CD4-positive, alpha-beta T cell treated with Interleukin-12 subunit alpha and Interleukin-12 subunit beta, for 1 hour (primary cell): ENCODE measurements at places on chromosomes 12 and 14.

DNA sequence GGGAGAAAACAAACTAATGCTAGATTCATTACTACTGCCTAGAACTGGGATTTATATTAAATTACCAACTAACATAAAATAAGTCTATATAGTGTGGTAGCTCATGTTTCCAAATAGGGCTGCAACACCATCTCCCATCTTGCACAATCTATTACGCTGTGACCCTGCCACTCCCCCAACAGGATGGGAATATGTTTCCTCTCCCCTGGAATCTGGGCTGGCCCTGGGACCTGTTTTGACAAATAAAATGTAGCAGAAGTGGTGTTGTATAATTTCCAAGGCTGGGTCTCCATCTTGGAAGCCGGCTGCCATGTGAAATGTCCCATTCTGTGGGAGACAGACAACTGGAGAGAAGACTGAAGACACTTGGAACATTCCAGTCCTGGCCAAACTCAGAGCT lies 45.6 kb upstream of the FERMT2 start:
- DNase-seq = no peak

DNA sequence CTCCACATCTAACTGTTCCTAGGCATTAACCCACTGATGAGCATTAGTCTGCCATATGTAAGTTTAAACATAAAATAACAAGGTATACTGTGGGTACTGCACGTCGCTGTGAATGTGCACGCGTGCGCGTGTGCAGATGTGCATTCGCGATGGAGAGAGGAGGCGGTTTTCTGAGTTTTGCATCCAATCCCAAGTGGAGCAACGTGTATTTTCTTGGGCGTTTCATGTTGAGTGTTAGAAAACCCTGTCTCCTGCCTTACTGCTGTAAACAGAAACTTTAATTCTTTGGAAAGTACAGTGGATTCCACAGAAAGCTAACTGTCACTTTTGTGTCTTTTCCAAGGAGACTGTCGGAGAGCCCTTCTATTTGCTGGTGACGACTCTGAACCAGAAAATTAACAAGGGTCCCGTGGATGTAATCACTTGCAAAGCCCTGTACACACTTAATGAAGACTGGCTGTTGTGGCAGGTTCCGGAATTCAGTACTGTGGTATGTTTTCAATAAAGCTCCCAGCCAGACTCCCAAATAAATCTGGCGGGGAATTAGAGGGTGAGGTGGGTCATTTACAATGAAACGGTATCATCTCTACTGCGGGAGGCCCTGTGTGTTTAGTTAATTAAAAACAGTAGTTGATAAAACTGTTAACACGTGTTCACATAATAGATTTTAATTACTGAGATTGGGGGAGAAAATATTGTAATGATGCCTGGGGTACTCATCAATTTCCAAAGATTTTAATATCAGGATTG lies 116.5 kb downstream of the PLXNC1 start:
- no peak for DNase-seq

GRCh38 chr12:110005319-110005973 lies 6.2 kb downstream of the ANKRD13A start:
- DNase-seq = peak; percentile 36

GRCh38 chr14:35819591-35820540 lies 6.3 kb upstream of the BRMS1L start:
- no peak for DNase-seq

GRCh38 chr14:60735416-60735815 lies 855 bp downstream of the MNAT1 start:
- no peak for DNase-seq

DNA sequence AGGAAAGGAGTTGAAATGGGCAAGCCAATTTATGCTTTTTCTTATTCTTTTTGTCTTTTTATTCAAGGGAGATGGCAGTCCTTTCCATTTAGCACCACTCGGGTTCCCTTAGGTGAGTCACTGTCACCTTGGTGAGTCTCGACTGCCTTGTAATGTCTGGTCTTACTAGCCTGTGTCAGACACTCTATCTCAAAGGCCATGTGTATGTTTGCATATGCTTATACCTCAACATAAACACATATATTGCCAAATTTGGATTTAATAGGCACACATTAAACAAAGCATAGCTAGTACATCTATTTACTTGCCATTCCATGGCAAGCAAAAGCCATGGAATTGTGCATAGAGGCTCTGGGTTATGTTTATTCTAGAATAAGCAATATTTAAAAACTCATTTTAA lies 624.9 kb upstream of the FOXG1 start:
- no peak for DNase-seq

DNA sequence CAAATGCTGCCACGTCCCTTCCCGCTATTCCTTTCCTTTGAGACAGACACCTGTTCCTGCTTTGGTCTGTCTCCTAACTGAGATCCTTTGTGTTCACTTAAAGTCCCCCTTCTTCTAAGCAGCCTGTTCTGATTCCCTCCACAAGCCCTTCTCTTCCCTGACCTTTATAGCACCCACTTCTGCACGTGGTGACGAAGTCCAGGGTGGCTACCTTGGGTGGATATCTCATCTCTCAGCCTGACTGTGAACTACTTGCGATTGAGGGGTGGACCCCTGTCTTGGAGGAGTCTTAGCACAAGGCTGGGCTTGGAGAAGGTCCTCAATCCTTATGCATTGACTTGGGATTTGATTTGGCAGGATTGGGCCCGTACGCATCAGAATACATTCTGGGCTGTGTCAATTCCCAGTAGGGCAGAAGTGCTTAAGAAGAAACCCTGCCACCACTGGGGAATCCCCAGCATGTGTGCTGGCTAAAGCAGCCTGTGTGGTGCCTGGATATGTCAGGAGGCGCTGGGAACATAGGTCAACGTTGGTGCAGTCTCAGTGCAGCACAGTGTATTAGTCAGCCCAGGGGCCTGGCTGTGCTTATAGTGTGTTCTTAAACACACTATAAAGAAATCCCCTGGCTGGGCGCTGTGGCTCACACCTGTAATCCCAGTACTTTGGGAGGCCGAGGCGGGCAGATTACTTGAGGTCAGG lies 23.6 kb downstream of the KRT80 start:
- DNase-seq = no peak

- DNase-seq = no peak
Measured at GRCh38 chr12:51071663-51072062, 11.7 kb downstream of the CSRNP2 start.

DNA sequence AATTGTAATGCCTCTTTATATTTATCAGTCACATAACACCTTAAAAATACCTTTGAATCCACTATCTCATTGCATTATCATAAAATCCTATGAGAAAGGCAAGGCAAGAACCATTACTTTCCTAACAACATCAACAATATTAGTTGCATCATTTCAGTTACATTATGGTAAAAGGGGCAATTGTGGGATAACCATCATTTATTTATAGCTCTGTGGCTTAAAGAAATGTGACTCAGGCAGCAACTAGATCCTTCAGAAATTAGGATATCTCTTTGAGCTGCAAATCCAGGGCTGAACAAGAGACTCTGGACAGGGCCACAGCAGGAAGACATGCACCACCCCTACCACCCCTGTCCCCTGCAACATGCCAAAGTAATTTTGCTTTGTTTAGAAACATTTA lies 36.4 kb downstream of the EPS8 start:
- DNase-seq = no peak

- DNase-seq = peak; percentile 16
Measured at GRCh38 chr12:100141666-100141997, 1.0 kb downstream of the BLTP3B start.

DNA sequence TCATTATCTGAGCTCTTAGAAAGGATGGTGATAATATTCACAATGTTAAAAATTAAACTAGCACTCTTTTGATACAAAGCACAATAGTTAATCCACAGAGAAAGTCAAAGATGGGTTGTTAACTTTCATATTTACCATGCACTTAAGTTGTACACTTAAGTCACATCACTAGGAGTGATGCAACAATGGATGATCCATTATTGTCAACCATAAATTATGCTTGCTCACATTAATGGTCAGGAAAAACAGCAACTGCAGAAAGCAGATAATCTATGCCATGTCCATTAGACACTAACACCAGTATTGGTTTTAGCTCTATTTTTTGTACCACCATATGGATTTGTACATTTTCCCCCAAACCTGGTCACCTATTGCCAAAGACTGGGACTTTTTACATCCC lies 195.5 kb downstream of the FOXA1 start:
- DNase-seq = no peak

- no peak for DNase-seq
Measured at GRCh38 chr12:117235261-117235660, 45.0 kb upstream of the FBXO21 start.

- DNase-seq = no peak
Measured at GRCh38 chr14:73392329-73393257, 65.8 kb downstream of the NUMB start.

DNA sequence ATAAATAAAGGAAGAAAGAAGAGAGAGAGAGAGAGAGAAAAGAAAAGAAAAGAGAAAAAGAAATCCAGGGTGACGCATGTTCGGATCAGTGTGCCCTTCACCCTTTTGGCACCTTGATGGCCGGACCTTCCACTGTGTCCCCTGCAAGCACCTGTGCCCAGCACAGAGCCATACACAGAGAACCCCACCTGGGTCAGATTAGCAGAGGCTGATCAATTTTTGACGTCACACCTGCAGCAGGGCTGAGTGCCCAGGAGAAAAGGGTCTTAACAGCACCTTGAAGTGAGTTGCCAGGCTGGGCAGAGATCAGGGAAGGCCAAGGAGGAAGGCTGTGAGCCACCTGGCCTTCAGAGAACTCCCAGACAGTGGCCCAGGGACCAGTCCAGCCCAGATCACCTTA lies 114.4 kb downstream of the CALM1 start:
- no peak for DNase-seq

GRCh38 chr12:83954071-83954789 lies 958.4 kb downstream of the SLC6A15 start:
- DNase-seq = no peak

DNA sequence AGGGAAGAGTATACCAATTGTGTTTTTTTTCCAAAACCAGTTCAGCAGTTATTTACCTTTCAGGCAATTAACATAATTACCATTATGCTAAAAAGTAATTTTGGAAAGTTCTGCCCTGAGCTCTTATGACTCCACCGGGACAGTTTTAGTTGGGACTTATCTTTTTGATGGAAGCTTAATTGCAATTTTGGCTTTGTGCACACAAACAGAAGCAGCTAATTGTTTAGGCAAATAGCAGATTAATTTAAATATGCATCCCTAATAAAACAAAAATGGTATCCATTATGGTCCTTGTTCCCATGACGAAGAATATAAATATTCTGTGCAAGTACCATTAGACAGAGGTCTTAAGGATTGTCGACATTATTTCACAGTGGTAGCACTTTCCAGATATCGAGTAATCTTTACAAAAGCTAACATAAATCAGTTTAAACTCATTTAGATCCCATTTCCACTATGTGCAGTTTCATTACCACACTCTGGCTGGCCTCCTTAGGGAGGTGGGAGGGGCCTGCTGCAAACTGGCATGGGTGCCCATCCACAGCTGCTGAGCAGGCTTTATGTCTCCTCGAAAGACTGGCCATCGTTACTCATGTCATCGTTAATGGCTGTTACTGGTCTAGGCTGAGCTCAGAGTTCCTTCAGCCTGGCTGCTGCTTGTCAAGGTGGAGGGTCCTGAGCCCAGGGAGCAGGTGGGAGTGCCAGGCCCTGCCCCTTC lies 68.2 kb downstream of the FBXW8 start:
- no peak for DNase-seq

DNA sequence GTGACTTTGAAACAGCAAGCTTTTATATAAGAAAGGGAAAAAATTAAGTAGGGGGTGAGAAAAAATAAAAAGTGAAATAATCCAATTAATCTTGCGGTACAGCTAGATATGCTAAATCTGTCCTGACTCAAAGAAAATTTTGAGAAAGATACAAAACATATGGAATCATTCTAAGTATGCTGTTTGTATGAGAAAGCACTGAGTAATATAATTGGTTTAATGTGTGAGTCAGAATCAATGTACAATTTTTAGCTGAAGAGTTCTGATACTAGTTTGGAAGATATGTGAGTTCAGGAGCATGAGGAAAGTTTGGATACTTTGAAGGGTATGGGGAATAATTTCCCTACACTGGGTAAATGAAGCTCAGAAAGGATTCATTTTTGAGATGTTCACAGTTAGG lies 190.9 kb upstream of the RASSF8 start:
- DNase-seq = no peak

DNA sequence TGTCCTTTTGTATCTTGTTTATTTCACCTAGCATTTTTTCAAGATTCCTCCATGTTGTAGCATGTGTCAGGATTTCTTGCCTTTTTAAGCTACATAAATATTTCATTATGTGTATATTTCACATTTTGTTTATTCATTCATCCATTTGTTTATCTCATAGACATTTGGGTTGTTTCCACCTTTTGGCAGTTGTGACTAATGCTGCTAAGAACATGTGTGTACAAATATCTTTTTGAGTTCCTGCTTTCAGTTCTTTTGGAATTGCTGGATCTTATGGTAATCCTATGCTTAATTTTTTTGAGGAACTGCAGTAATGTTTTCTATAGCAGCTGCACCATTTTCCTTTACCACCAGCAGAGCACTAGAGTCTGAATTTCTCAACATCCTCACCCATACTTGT lies 62.4 kb downstream of the SCN8A start:
- no peak for DNase-seq

- DNase-seq = no peak
Measured at GRCh38 chr12:122036153-122036552, 14.5 kb downstream of the BCL7A start.

GRCh38 chr12:56190695-56191155 lies 1.4 kb upstream of the SMARCC2 start:
- DNase-seq = no peak

GRCh38 chr14:53912021-53912420 lies 44.6 kb downstream of the BMP4 start:
- no peak for DNase-seq

GRCh38 chr14:78324353-78324752 lies 154.2 kb downstream of the NRXN3 start:
- DNase-seq = no peak

GRCh38 chr12:121357331-121357730 lies 5.1 kb upstream of the ANAPC5 start:
- DNase-seq = no peak

GRCh38 chr14:85437148-85437547 lies 92.8 kb upstream of the FLRT2 start:
- DNase-seq = no peak

DNA sequence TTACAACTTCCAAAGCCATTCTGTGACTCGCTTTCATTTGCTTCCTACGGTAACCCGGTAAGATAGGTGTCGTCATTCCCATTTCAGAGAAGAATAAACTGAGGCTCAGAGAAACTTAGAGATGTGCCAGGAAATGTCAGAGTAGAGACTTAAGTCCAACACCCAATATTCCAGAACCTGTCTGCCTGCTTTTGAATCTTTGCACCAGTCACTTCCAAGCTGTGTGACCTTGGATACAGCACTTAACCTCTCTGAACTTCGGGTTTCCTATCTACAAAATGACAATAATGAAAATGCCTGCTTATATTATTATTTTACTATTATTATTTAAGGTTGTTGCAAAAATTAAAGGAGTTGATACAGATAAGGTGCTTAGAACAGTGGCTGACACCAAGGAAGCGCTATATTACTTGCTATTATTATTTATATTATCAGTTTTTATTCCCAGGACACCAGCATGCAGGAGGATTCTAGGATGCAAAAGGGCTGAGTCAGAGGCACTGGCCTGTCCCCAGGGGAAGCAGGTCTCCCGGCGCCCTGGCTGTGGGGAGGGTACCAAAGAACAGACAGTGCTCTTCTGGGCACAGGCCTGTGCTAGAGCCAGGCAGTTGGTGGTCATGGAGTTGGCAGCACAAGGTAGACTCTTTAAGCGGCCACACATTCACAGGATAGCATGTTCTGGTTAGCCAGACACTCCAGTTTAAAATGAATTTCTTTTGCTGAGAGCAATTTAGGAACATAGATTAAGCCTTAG lies 5.4 kb downstream of the HSPB8 start:
- DNase-seq = no peak

GRCh38 chr12:109989380-109989779 lies 6.8 kb downstream of the GIT2 start:
- no peak for DNase-seq

- no peak for DNase-seq
Measured at GRCh38 chr12:109923481-109924245, 23.6 kb downstream of the TCHP start.
